ENCODE measurements at places on chromosomes 5 and 9. TPM values are rescaled to one million over a fixed set of nuclear protein-coding genes. Genes with fewer than 3 reads are reported as not detected.

- H3K27ac ChIP-seq: no peak overlapping the region
- H3K4me1 ChIP-seq: no peaks in the 10 kb centered on the region
- no peaks in the 10 kb centered on the region for H3K36me3 ChIP-seq
Observed at GRCh38 chr5:10233505-10233904, 16.2 kb downstream of the ATPSCKMT start.

C8G gene
- 4.0 TPM for total RNA-seq

FAM120A gene
- 98.2 TPM for total RNA-seq

- peaks cover 17% of the 10 kb centered on the region for H3K4me1 ChIP-seq
- no peak overlapping the region for H3K4me3 ChIP-seq
- no peak for DNase-seq
- no peaks in the 10 kb centered on the region for H3K27me3 ChIP-seq
- H3K36me3 ChIP-seq: no peaks in the 10 kb centered on the region
Observed at GRCh38 chr5:82720213-82721086, 356.7 kb downstream of the TMEM167A start.

GRCh38 chr5:91156242-91156641 is 226.9 kb downstream of the ARRDC3 start:
- no peak for DNase-seq
- no peaks in the 10 kb centered on the region for H3K27me3 ChIP-seq
- H3K4me3 ChIP-seq: no peak overlapping the region
- H3K4me1 ChIP-seq: peaks cover 43% of the 10 kb centered on the region
- H3K36me3 ChIP-seq: peaks cover 5% of the 10 kb centered on the region

UBQLN1 gene
- 108 TPM for total RNA-seq

DNA sequence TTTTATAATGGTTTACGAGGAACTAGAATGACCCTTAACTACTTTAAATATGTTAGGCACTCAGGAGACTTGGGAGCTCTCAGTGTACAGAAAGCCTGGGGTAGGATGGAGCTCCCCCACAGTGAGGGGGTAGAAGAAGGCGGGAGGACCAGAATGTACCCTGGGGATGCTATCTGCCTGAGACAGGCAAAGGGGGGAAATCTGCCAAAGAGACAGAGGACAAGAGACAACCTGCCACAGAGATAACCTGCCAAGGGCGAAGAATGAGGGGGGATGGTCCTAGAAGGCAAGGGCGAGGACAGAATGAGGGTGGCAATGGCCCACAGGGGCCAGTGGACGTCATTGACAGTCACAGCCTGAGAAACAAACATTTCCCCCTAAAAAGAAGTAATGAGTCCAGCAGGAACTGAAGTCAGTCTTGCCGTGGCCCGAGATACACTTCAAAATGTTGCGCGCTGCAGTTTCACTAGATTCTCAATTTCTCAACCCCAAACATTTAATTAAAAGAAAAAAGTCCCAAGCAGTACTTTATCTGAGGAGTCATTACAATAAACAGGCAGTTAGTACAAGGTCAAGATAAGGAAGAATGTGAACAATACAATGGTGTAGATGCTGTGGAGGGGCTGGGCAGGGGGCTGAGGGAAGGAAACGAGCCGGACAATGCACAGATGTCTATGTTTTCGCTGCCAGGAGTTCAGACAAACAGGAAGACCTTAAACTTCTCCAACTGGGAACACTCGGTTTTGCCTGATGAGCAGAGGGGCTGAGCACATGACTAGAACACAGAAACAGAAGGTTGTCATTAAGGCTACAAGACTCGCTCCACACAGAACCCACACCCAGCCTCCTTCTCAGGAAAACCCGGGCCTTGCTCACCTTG is 125.0 kb downstream of the LHFPL2 start:
- H3K27ac ChIP-seq: no peak overlapping the region
- H3K4me1 ChIP-seq: peaks cover 20% of the 10 kb centered on the region
- no peaks in the 10 kb centered on the region for H3K27me3 ChIP-seq
- no peak overlapping the region for H3K4me3 ChIP-seq
- no peak for DNase-seq
- H3K36me3 ChIP-seq: no peaks in the 10 kb centered on the region

DNA sequence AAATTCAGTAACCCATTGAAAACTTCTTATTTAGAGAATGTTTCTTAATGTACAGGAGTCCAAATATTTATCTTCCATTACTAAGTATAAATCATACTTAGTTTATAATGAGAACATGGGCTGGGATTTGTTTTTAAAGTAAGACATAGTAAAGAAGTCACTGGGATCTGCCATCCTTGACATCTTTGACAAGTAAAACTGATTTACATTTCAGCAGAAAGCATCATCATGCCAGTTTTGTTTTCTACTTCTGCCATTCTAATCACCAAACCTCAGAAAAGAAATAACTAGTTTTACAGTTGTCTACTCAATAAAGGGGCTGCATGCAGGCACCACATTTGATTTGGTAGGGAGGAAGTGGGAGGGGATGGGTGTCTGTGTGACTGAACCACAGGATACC is 221.7 kb upstream of the PPP1R2B start:
- H3K27me3 ChIP-seq: no peaks in the 10 kb centered on the region
- no peak overlapping the region for H3K27ac ChIP-seq
- no peak for DNase-seq
- H3K4me3 ChIP-seq: no peak overlapping the region
- no peaks in the 10 kb centered on the region for H3K4me1 ChIP-seq
- H3K36me3 ChIP-seq: no peaks in the 10 kb centered on the region

ZFP2 gene
- total RNA-seq: 0.33 TPM

DNA sequence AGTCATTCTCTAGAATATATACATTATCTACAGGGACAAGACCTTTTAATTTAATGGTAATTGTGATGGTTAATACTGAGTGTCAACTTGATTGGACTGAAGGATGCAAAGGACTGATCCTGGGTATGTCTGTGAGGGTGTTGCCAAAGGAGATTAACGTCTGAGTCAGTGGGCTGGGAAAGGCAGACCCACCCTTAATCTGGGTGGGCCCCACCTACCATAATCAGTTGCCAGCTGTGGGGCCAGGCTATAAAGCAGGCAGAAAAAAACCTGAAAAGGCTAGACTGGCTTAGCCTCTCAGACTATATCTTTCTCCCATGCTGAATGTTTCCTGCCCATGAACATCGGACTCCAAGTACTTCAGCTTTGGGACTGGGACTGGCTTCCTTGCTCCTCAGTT is 112.2 kb upstream of the SMC2 start:
- no peaks in the 10 kb centered on the region for H3K36me3 ChIP-seq
- H3K4me3 ChIP-seq: no peak overlapping the region
- no peak for DNase-seq

DNA sequence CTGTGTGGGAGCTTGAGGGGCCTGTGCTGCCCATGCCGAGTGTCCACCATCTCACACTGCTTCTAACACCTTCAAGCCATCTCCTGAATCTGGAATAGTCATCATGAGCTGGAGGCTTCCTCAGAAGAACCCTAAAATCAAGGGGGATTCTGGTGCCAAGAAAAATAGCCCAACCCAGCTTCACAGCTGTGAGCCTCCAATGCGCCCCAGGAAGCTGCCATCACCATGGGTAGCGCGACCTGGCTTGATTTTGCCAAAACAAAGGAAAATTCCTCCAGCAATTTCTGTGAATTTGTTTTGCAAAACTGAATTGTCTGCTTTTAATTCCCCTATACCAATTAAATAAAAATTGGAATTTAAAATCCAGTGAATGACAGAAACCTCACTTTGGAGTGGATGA is 6.2 kb upstream of the TIFAB start:
- H3K27me3 ChIP-seq: peaks cover 43% of the 10 kb centered on the region
- DNase-seq: no peak
- H3K4me3 ChIP-seq: no peak overlapping the region
- no peak overlapping the region for H3K27ac ChIP-seq
- H3K36me3 ChIP-seq: no peaks in the 10 kb centered on the region

WDR38 gene
- total RNA-seq: not detected

SLC23A1 gene
- 2.8 TPM for total RNA-seq

DNA sequence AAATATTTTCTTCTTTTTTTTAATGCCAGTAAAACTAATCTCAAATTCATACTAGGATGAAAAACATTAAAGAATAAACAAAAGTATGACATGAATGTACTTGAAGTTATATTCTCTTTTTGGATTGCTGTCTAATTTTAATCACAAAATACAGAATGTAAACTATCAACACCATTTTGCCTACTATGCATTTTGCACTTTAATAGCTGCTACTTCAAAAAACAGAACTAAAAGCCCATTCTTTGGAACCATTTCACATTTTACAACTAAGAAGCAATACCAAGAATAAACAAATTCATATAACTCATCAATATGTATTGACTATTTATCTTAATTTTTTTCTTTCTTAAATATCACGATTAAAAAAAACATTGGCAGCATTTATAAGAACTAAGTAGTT is 58.1 kb downstream of the ADAMTS6 start:
- no peak overlapping the region for H3K27ac ChIP-seq
- H3K4me3 ChIP-seq: no peak overlapping the region
- H3K36me3 ChIP-seq: no peaks in the 10 kb centered on the region
- no peaks in the 10 kb centered on the region for H3K27me3 ChIP-seq
- no peak for DNase-seq

DNA sequence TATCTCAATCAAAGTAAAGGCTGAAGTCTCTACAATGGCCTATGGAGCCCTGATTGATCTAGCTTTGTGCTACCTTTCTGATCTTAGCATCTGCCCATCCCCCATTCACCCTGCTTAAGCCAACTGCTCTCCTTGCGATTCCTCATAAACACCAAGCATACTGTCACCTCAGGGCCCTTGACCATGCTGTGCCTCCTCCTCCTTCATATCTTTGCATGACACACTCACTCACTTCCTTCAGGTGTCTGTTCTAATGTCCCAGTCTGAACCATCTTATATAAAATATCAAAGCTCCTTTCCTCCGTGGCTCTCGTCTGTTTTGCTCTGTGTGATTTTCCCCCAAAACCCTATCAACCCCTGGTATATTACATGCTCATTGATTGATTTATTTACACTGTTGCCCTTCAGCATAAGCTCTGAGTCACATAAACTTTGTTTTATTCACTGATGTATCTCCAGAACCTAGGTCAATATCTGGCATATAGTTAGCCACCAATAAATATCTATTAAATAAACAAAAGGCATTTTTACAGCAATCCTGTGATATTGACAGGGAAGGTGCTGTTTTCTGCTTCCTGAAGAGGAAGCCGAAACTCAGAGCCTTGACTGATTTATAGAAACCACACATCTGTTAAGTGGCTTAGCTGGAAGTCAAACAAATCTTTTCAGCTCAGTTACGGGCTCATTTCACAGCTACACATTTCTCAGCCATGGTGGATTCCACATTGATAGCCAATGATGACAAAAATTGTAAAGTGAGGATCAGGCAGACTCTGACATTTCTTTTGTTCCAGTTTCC is 103.6 kb downstream of the BOD1 start:
- H3K4me1 ChIP-seq: peaks cover 22% of the 10 kb centered on the region
- H3K27me3 ChIP-seq: no peaks in the 10 kb centered on the region
- DNase-seq: no peak
- peaks cover 5% of the 10 kb centered on the region for H3K36me3 ChIP-seq

- no peaks in the 10 kb centered on the region for H3K36me3 ChIP-seq
- H3K27ac ChIP-seq: no peak overlapping the region
- no peaks in the 10 kb centered on the region for H3K4me1 ChIP-seq
- no peaks in the 10 kb centered on the region for H3K27me3 ChIP-seq
Observed at GRCh38 chr9:15813076-15813475, 260.2 kb downstream of the CCDC171 start.

GRCh38 chr5:81907012-81907635 is 64.7 kb upstream of the ATG10 start:
- no peaks in the 10 kb centered on the region for H3K36me3 ChIP-seq
- H3K4me1 ChIP-seq: no peaks in the 10 kb centered on the region
- no peak for DNase-seq
- no peak overlapping the region for H3K27ac ChIP-seq

- no peak for DNase-seq
- no peaks in the 10 kb centered on the region for H3K27me3 ChIP-seq
- no peaks in the 10 kb centered on the region for H3K4me1 ChIP-seq
- H3K36me3 ChIP-seq: no peaks in the 10 kb centered on the region
Observed at GRCh38 chr5:120988491-120988890, 524.4 kb downstream of the PRR16 start.

GRCh38 chr9:127796852-127797370 is 5.8 kb upstream of the FPGS start:
- no peak overlapping the region for H3K4me3 ChIP-seq
- H3K27me3 ChIP-seq: no peaks in the 10 kb centered on the region
- H3K36me3 ChIP-seq: peaks cover 28% of the 10 kb centered on the region
- DNase-seq: no peak
- no peak overlapping the region for H3K27ac ChIP-seq
- no peaks in the 10 kb centered on the region for H3K4me1 ChIP-seq

STKLD1 gene
- 0.94 TPM for total RNA-seq

GRCh38 chr5:1031306-1031959 is 22.8 kb downstream of the NKD2 start:
- H3K4me3 ChIP-seq: no peak overlapping the region
- H3K36me3 ChIP-seq: peaks cover 6% of the 10 kb centered on the region
- no peak for DNase-seq
- no peaks in the 10 kb centered on the region for H3K4me1 ChIP-seq
- H3K27ac ChIP-seq: no peak overlapping the region

DNA sequence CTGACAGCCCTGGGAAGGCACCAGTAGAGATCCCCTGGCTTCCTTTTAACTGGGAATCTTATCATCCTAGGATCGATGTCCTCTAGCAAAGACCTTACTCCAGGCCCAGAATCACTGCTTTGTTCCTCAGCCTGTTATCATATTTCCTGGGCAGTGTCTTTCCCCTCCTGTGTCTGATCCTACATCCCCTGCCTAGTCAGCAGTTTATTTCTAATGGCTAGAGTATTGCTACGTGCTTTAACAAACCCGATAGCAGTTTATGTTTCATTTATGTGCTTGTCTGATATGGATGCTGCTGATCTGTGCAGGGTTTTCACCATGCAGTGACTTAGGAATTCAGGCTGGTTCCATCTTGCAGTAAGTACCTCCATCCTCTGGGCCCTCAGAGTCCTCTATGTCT is 20.9 kb upstream of the BARX1 start:
- H3K4me1 ChIP-seq: peaks cover 5% of the 10 kb centered on the region
- H3K36me3 ChIP-seq: no peaks in the 10 kb centered on the region
- H3K4me3 ChIP-seq: no peak overlapping the region
- DNase-seq: no peak
